Cerebellum (tissue), 4 donors: ENCODE measurements at places on chromosomes 2 and 18. TPM values are rescaled to one million over a fixed set of nuclear protein-coding genes. Genes with fewer than 3 reads are reported as not detected.

KCNF1 gene
- total RNA-seq, result 5.6 TPM

PROKR1 gene
- total RNA-seq, result 2.7 TPM

ERCC3 gene
- total RNA-seq, result 43.7 TPM

RAB17 gene
- total RNA-seq, result 0.36 TPM

UGT1A8 gene
- not detected for total RNA-seq

DSEL gene
- 32.8 TPM for total RNA-seq

COL4A4 gene
- total RNA-seq, result 3.0 TPM

PLA2R1 gene
- total RNA-seq, result 11.9 TPM

ALPP gene
- total RNA-seq, result not detected

DPP10 gene
- total RNA-seq, result 78.0 TPM

PMAIP1 gene
- total RNA-seq, result 2.4 TPM

SPATA3 gene
- total RNA-seq, result not detected

SANBR gene
- 67.1 TPM for total RNA-seq

SPDYA gene
- total RNA-seq, result 2.7 TPM

ACVR1C gene
- total RNA-seq, result 0.45 TPM
